ENCODE measurements at places on chromosomes 4 and X. TPM values are rescaled to one million over a fixed set of nuclear protein-coding genes. Genes with fewer than 3 reads are reported as not detected.

PRRG3 gene
- total RNA-seq: not detected

NLGN3 gene
- total RNA-seq: 0.28 TPM

GRCh38 chr4:73864365-73864764 is 4.8 kb upstream of the CXCL1 start:
- no peaks in the 10 kb centered on the region for H3K27me3 ChIP-seq
- peaks cover 5% of the 10 kb centered on the region for H3K4me1 ChIP-seq
- no peak for DNase-seq
- H3K27ac ChIP-seq: peak overlapping the region; percentile 54
- no peak overlapping the region for H3K4me3 ChIP-seq
- no peaks in the 10 kb centered on the region for H3K36me3 ChIP-seq

SRPX gene
- 0.23 TPM for total RNA-seq

DNA sequence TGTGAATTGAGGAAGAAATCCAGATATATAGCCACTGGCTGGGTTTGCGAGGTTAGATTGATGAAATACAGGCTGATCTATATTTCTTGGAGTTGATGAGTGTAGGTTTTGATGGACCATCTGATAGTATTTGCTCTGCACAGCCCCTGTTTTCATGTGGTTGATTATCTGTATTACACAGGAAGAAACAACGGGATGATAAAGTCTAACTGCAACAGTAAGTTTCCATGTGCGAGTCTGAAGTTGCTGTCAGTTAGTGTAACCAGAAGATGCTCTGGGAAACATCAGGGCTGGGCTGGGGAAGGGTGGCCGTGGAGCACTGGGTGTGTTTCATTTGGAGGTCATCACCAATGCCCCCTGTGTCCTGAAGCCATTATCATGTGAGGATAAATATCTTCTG is 148.4 kb upstream of the SFRP2 start:
- no peak overlapping the region for H3K27ac ChIP-seq
- no peaks in the 10 kb centered on the region for H3K4me1 ChIP-seq
- H3K4me3 ChIP-seq: no peak overlapping the region
- H3K36me3 ChIP-seq: no peaks in the 10 kb centered on the region

ARMCX2 gene
- 1.0 TPM for total RNA-seq

- no peak for DNase-seq
- H3K4me1 ChIP-seq: no peaks in the 10 kb centered on the region
- no peak overlapping the region for H3K27ac ChIP-seq
- H3K4me3 ChIP-seq: no peak overlapping the region
- H3K27me3 ChIP-seq: no peaks in the 10 kb centered on the region
- no peaks in the 10 kb centered on the region for H3K36me3 ChIP-seq
Observed at GRCh38 chrX:17692709-17693346, 44.5 kb upstream of the SCML1 start.

FTSJ1 gene
- total RNA-seq: 43.1 TPM

- H3K4me1 ChIP-seq: no peaks in the 10 kb centered on the region
- no peaks in the 10 kb centered on the region for H3K27me3 ChIP-seq
- no peak overlapping the region for H3K27ac ChIP-seq
- DNase-seq: no peak
Observed at GRCh38 chrX:96987228-96987627, 103.5 kb downstream of the RPA4 start.

NHSL2 gene
- total RNA-seq: 0.36 TPM

SLC2A9 gene
- 3.5 TPM for total RNA-seq

DNA sequence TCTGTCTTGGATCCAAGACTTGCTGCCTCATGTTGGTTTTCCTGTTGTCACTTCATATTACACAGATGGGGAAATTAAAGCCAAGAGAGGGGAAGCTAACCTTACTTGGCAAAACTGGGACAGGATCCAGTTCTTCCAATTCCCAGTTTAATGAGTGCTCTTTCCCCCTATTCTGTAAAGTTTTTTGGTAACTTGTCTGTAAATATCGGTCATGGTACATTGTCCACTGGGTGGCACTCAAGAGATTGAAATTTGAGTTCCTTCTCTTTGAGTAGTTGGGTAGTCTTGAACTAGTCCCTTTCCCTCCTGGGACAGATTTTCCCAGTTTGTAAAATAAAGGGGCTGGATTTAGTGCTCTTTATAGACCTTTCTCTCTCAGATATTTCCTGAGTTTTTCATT is 12.4 kb upstream of the EOLA2 start:
- no peak overlapping the region for H3K4me3 ChIP-seq
- no peak overlapping the region for H3K27ac ChIP-seq
- no peaks in the 10 kb centered on the region for H3K36me3 ChIP-seq
- H3K4me1 ChIP-seq: no peaks in the 10 kb centered on the region
- no peaks in the 10 kb centered on the region for H3K27me3 ChIP-seq
- no peak for DNase-seq

- H3K36me3 ChIP-seq: no peaks in the 10 kb centered on the region
- H3K4me1 ChIP-seq: no peaks in the 10 kb centered on the region
Observed at GRCh38 chr4:106454021-106454420, 85.4 kb upstream of the GIMD1 start.

PPP2R2C gene
- 26.7 TPM for total RNA-seq

GRCh38 chr4:56129431-56129861 is 180.7 kb downstream of the CEP135 start:
- no peak overlapping the region for H3K4me3 ChIP-seq
- DNase-seq: no peak
- no peaks in the 10 kb centered on the region for H3K4me1 ChIP-seq
- H3K27ac ChIP-seq: no peak overlapping the region
- H3K36me3 ChIP-seq: no peaks in the 10 kb centered on the region

RNF4 gene
- 55.0 TPM for total RNA-seq

GRIA3 gene
- not detected for total RNA-seq

GRCh38 chrX:68060506-68061205 is 372.6 kb downstream of the OPHN1 start:
- H3K4me1 ChIP-seq: no peaks in the 10 kb centered on the region
- no peaks in the 10 kb centered on the region for H3K36me3 ChIP-seq
- no peak overlapping the region for H3K27ac ChIP-seq
- no peaks in the 10 kb centered on the region for H3K27me3 ChIP-seq

DNA sequence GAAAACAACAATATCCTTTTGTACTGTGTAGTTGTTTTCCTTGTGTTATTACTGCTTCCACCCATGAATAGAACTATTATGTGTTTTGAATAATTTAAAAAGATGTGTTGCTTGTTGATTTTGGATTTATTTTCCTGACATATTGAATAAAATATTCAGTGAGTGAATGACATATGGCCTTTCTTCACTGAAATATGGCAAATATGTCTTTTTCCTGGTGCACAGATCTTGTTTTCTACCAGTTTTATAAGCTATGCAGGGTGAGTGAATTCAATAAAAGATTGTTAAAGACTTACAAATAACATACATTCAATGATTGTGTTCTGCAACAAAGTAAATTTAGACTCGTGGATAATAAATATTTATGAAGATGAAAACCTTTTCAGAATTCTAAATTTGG is 1216.3 kb upstream of the ADGRL3 start:
- H3K4me3 ChIP-seq: no peak overlapping the region
- no peaks in the 10 kb centered on the region for H3K36me3 ChIP-seq
- no peak overlapping the region for H3K27ac ChIP-seq
- H3K4me1 ChIP-seq: no peaks in the 10 kb centered on the region
- no peak for DNase-seq
- no peaks in the 10 kb centered on the region for H3K27me3 ChIP-seq

DNA sequence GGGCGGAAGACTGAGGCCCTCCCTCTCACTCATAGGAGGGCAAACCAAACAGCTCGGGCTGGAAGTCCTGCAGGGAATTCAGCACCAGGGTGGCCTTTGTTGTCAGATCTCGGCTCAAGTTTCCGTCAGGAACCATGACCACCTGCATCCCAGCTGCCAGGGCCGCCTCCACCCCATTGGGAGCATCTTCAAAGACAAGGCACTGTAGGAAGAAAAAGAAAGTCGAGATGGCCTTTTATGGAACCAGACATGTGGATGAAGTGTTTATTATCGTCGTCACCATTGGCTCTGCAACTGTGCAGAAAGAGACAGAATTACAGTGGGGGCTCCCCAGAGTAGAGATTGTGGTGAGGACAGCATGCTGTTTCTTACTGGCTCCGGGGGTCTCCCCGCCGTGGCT is 97.2 kb upstream of the STS start:
- DNase-seq: no peak
- no peaks in the 10 kb centered on the region for H3K36me3 ChIP-seq
- H3K4me3 ChIP-seq: no peak overlapping the region
- H3K27ac ChIP-seq: no peak overlapping the region
- no peaks in the 10 kb centered on the region for H3K27me3 ChIP-seq
- H3K4me1 ChIP-seq: no peaks in the 10 kb centered on the region

NEXMIF gene
- total RNA-seq: not detected

AMBN gene
- not detected for total RNA-seq

DNA sequence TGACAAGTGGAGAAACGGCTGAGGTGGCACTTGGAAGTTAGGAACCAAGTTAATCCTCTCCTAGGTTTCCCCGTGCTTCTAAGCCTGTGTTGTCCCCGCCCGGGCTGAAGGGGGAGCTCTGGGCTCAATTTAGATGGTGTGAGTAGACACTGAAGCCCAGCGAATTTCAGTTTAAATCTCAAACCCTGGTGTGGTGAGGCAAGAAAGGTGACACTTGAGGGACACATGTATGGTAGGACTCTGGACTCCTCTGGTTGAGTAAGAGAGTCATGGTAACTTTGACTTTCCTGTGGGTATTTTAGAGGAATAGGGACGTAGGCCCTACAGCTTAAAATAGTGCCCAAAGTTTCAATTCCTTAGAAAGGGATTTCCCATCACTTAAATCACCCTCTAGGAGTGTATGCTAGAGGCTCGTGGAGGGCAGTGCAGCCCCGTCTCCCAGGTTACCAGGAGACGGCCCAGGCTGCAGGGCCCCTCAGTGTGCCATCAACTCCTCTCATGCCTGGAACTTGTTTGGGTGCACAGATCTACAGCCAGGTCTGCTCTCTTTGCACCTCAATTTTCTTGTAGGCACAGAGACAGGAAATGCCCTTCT is 24.0 kb downstream of the HAND2 start:
- DNase-seq: no peak
- no peaks in the 10 kb centered on the region for H3K4me1 ChIP-seq
- no peaks in the 10 kb centered on the region for H3K36me3 ChIP-seq
- H3K27ac ChIP-seq: no peak overlapping the region
- H3K4me3 ChIP-seq: no peak overlapping the region

PWWP3B gene
- total RNA-seq: not detected

ADD1 gene
- 158 TPM for total RNA-seq

DNA sequence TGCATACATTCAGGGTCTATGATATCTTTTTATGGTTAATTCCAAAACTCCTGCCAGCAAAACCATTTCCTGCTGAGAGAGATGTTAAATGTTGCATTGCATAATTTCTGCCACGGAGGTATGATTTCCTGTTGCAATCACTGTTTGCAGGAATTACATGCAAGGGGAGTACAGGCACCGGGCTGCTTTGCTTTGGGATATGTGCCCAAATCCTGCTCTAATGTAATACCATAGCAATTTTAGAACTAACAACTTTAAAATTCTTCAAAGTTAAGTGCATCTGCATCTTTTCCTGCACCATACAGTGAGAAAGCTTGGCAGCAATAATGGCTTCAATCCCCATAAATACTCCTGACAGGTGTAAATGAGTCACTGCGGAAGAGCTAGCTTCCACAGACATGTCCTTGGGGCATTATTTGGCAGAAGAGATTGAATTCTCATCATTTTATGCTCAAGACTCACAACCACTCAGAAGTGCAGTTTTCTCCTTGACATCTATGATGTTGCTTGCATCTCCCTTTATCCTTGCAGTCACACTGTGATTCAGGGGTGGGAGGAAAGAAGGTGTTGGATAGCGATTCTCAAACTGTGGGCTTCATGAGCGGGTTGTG is 29.6 kb downstream of the TRIM2 start:
- no peaks in the 10 kb centered on the region for H3K36me3 ChIP-seq
- H3K4me1 ChIP-seq: peaks cover 13% of the 10 kb centered on the region
- DNase-seq: no peak
- H3K27ac ChIP-seq: no peak overlapping the region

- no peak overlapping the region for H3K27ac ChIP-seq
- H3K36me3 ChIP-seq: no peaks in the 10 kb centered on the region
- DNase-seq: no peak
- 0 out of 2 replicates have a peak, but pooled peaks cover 3% of the 10 kb centered on the region for H3K4me1 ChIP-seq
- no peak overlapping the region for H3K4me3 ChIP-seq
Observed at GRCh38 chr4:98605216-98605615, 53.2 kb downstream of the TSPAN5 start.

- no peak overlapping the region for H3K4me3 ChIP-seq
- H3K36me3 ChIP-seq: no peaks in the 10 kb centered on the region
Observed at GRCh38 chr4:164383358-164384220, 370.3 kb upstream of the SMIM31 start.

PDE5A gene
- 114 TPM for total RNA-seq

DNA sequence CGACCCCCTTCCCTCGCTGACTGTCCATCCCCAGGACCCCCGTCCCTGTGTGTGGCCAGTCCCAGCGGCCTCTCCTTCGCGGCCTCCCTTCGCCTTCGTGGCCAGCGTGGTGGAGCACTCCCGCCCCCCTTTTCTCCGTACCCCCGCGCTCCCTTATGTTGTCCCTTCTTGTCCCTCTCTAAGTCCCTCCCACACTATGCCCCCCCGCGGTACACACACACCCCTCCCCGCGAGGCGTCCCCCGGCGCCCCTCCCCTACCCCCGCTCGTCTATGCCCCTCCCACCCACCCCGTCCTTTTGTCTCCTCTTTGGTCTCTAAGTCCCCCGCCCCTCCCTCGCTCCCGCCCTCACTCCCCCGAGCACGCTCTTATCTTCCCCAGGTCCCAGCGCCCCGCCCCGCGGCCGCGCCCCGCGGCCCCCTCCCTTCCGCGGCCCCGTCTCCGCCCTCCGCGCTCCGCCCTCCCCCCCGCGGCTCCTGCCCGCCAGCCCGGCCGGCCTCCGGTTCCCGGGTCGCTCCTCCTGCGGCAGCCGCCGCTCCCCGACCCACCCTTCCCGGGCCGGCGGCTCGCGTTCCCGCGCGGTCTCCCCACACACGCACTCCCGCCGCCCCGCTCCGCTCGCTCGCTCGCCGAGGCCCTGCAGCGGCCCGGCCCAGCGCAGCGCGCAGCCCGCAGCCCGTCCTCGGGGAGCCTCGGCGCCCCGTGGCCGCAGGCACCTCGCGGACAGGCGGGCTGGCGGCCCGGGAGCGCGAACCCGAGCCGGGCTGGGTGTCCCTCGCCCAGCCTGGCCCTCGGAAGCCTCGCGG is 26.3 kb downstream of the UTP14A start:
- H3K27me3 ChIP-seq: no peaks in the 10 kb centered on the region
- peak; percentile 50 for DNase-seq
- no peaks in the 10 kb centered on the region for H3K36me3 ChIP-seq
- peaks cover 8% of the 10 kb centered on the region for H3K4me1 ChIP-seq
- peak overlapping the region; percentile 55 for H3K4me3 ChIP-seq
- peak overlapping the region; percentile 81 for H3K27ac ChIP-seq

OCRL gene
- total RNA-seq: 53.7 TPM

GRCh38 chr4:145731028-145731427 is 51.1 kb downstream of the C4orf51 start:
- no peak for DNase-seq
- no peak overlapping the region for H3K27ac ChIP-seq
- H3K4me1 ChIP-seq: peaks cover 5% of the 10 kb centered on the region
- no peaks in the 10 kb centered on the region for H3K27me3 ChIP-seq

- H3K4me3 ChIP-seq: no peak overlapping the region
- H3K4me1 ChIP-seq: no peaks in the 10 kb centered on the region
- H3K27me3 ChIP-seq: no peaks in the 10 kb centered on the region
- H3K36me3 ChIP-seq: no peaks in the 10 kb centered on the region
Observed at GRCh38 chr4:19686456-19686855, 565.2 kb upstream of the SLIT2 start.

F11 gene
- total RNA-seq: not detected

PPA2 gene
- 54.6 TPM for total RNA-seq

DEFB131A gene
- not detected for total RNA-seq
